Activated naive CD4-positive, alpha-beta T cell treated with anti-CD3 and anti-CD28 coated beads, Interleukin-2, amount 50 U/mL, for 72 hours (primary cell): ENCODE measurements at places on chromosomes 7 and 10.

GRCh38 chr7:69395061-69395714, 203.1 kb upstream of the AUTS2 start:
- DNase-seq = no peak

DNA sequence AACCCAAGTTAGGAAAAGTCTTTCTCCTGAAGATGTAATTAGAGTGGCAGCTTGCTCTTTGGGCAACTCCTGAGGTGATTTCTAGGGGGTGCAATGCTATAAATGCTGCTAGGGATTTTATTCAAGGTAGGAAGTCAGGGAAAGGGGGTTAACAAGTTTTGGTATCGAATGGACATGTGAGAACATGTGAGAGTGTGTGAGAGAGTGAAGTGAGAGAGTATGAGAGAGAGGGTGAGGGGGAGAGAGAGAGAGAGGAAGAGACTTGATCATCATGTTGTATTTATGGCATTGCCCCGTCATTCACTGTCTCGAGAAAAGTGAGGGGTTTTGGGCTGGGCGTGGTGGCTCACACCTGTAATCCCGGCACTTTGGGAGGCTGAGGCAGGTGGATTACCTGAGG, 50.9 kb downstream of the MCU start:
- no peak for DNase-seq

DNA sequence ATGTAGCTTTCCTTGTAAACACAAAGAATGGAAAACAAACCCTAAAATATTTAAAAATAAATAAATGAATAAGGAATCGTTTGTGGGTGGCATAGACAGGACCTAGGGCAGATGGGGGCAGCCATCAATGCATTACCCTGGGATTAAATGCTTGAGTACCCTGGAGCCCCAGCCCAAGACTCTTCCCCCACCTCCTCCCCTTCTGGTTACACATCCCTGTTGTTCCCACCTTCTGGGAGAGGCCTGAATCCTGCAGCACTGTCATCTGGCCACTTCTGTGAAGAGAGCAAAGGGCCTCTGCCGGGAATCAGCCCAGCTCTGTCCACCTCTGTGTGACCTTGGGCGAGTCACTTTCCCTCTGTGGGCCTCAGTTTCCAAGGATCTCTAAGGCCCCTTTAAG, 61.6 kb upstream of the COL13A1 start:
- DNase-seq = no peak

GRCh38 chr10:17758896-17759295, 6.9 kb downstream of the TMEM236 start:
- no peak for DNase-seq

- no peak for DNase-seq
These were observed 649.7 kb upstream of the ANKRD30A start for GRCh38 chr10:36475746-36476145.

- no peak for DNase-seq
These were observed 103.9 kb downstream of the GRID1 start for GRCh38 chr10:86262688-86263181.

GRCh38 chr7:16070806-16071205, 350.5 kb downstream of the CRPPA start:
- no peak for DNase-seq

DNA sequence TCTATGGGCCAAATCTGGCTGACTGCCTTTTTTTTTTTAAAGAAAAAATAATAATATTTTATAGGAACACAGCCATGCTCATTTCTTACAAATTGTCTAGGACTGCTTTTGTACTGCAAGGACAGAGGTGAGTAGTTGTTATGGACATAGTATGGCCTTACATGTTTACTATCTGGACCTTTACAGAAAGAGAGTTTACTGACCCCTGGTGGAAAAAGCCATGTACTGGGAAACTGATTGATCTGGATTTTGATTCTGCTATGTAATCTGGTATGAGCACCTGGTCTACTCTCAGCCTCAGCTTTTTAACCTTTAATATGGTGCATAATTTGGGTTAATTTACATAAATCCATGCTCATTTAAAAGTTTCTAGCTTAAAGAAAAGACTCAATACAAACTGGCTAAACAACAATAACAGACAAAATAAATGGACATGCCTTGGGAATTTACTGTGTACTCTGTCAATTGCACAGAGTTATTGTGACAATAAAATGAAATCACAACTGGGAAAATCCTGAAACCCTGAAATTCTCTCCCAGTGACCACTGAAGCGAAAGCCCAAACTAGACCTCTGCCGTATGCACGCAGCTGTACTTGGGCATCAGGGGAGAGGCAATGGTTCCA, 260.7 kb downstream of the BMPER start:
- no peak for DNase-seq

DNA sequence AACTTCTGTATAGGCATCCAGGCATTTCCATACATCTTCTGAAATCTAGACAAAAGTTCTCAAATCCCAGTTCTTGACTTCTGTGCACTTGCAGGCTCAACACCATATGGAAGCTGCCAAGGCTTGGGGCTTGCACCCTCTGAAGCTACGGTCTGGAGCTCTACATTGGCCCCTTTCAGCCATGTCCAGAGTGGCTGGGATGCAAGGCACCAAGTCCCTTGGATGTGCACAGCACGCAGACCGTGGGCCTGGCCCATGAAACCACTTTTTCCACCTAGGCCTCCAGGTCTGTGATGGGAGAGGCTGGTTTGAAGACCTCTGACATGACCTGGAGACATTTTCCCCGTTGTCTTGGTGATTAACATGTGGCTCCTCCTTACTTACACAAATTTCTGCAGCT, 1645.1 kb downstream of the REEP3 start:
- no peak for DNase-seq

- no peak for DNase-seq
These were observed 50.8 kb upstream of the FRMD4A start for GRCh38 chr10:14381475-14381874.

- DNase-seq = no peak
These were observed 1.9 kb downstream of the SAP25 start for GRCh38 chr7:100571829-100572116.

- no peak for DNase-seq
These were observed 587.0 kb downstream of the SDK1 start for GRCh38 chr7:3888096-3888495.

DNA sequence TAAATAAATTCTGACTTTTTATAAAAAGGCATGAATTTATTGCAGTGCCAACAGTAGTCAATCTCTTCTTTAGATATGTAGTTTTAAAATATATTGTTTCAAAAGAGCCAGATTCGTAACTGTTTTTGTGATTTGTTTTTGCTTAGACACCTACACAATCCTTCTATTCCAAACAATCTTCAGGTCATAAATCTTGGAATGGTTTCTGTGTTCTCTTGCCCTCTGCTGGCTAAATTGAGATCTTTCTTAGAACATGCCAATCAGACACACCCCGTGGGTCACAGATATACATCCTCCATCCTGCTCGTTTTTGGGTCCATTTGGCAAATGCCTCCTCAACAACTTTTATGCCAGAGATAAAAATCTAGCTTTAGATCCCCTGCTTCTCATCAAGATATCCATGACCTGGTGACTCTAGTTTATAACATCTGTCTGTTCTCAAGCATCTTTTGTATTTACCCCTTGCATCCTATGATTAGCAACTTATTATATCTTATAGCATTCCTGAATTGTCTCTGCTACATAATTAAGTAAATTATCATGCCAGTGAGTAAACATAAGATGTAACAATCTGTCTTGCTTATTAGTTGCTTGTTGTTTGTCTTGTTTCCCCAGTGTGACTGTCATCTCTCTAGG, 35.3 kb upstream of the IFRD1 start:
- no peak for DNase-seq

DNA sequence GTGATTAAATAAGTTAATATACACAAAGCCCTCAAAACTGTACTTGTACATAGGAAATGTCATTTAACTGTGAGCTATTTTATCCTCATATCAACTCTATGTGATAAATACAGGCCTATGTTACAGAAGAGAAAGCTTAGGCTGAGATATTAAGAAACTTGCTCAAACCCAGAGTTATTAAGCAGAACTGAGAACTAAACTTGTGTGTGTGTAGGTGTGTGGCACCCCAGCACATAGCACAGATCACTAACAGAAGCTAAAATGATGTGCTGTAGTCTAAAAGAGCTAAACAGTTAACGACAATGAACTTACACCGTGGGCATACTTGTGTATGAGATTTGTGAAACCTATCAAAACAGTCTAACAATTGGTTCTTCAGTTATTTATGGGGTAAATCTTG, 34.5 kb downstream of the MTPN start:
- DNase-seq = no peak

DNA sequence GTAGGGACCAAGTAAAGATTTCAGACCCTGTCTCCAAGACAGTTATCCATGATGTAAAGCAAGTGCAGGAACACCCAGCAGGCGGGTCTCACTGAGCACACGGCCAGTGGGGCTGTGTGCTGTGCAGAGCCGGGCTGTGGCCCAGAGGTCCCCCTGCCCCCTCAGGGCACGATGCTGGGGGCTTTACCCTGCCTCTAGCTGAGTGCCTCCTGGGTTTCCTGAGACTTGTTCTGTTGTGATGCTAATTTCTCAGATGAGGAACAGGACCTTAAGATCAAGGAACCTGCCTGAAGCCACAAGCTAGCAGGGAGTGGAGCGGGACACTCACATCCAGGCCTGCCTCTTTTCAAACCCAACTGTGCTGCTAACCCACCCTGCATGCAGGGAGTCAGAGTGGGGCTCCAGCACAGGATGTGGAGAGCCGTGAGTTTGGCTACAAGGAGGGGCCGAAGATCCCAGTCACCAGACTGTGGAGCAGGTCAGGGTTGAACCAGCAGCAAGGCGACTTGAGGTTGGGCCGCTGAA, 76.1 kb upstream of the LYZL2 start:
- no peak for DNase-seq

DNA sequence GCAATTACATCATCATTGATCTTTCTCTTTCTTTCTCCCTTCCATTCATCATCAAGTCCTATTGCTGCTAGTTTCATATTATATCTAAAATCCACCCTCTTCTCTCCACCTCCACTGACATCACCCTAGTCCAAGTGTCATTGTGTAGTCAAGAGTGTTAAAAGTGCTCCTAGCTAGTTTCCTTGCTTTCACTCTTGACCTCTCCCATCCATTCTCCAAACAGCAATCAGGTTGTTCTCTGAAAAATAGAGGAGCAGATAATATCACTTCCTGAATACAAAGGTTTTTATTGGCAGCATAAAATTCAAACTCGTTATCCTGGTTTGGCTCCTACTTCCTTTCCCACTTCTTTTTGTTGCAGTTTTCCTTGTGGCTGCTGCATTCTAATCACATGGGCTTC, 61.6 kb upstream of the PHF14 start:
- DNase-seq = no peak

DNA sequence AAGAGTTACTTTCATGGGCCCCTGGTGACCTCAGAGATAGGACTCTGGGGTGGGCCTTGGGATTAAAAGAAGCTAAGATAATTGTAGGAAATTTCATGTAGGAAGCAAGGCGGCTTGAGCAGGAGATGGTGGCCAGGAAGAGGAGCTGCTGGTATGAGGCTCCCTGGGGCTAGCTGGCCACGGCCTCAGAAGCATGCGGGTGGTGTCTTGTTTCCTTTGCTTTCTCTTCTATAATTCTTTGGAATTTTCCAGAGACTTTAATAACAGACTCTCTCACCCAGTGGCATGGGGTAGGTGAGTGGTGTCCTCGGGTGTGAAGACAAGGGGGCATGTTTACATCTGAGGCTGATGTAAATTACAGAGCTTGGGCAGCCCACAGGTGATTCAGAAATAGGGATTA, 41.9 kb upstream of the KDM7A start:
- DNase-seq = no peak

DNA sequence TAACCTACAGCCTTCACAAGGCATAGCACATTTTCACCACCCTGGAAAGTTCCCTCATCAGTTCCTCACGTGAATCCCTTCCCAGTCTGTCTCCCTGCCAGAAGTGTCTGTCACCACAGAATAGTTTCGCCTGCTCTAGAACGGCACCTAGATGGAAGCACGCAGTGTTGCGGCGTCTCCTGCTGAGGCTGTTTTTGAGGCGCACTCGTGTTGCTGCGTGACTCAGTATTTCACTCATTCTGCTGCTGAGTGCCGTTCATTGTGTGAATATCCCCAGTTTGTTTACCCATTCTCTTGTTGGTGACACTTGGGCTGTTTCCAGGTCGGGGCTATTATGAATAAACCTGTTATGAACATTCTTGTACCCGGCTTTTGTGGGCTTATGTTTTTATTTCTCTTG, 12.8 kb downstream of the NOS3 start:
- no peak for DNase-seq

GRCh38 chr7:40721342-40721949, 586.6 kb downstream of the SUGCT start:
- DNase-seq = no peak

- no peak for DNase-seq
These were observed 52.3 kb upstream of the FAM3C start for GRCh38 chr7:121448429-121448828.

GRCh38 chr7:39488467-39489393, 77.5 kb upstream of the YAE1 start:
- DNase-seq = no peak

DNA sequence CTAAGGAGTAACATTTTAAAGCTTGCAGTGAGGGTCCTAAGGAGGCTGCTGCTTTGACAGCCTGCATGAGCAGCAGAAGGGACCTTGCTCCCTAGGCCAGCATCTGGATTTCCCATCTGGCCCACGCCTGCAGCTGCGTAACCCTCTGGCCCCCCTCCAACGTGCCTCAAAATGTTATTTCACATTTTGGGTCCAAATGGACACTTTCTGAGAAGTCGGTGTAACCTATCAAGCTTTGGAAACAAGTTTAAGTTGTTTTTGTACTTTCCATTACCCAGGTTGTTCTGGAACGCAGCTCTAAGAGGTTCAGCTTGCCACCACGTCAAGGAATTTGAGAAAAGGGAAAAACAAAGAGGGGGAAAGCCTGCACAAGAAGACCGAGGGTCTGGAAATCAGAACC, 338.3 kb downstream of the KCNMA1 start:
- DNase-seq = no peak

DNA sequence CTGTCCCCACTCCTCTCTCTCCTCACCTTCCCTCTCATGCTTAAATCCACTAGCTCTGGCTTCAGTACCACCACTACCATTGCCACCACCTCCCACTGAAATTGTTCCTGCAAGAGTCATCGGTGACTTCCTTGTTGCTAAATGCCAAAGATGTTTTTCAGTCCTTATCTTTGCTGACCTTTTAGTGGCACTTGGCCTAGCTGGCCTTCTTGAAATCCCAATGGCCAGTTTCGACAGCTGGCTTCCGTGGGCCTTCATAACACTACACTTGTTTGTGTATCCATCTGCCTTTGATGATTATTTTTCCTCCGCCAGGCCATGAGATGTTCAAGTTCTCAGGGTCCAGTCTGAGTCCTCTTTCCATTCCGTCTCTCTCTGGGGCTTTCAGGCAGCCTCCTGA, 118.2 kb upstream of the NANOS1 start:
- no peak for DNase-seq

DNA sequence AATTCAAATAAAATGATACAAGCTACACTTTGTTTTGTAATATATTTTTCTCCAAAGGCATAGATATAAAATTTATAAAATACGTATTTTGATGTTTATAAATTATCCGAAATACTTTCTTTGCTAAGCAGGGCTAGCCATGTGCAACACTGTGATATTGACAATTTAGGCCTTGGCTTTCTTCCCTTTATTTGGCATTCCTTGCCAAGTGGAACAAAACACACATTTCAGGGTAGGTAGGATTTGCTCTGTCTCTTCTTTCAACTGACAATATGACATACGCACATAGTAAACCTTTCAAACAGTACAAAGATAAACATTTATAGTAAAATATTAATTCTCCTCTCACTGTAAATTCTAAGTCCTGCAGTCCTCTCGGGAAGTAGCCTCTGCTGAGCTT, 103.3 kb upstream of the POT1 start:
- DNase-seq = no peak

GRCh38 chr7:2583798-2584580, 25.2 kb downstream of the IQCE start:
- DNase-seq = no peak

- DNase-seq = no peak
These were observed 189.2 kb upstream of the MGMT start for GRCh38 chr10:129277841-129278240.
